ENCODE measurements at places on chromosomes 7 and 10.

GRCh38 chr7:84612981-84613681 lies 418.5 kb upstream of the SEMA3A start:
- no peak for DNase-seq

- no peak for DNase-seq
These were observed 4.8 kb downstream of the FGFR2 start for GRCh38 chr10:121593281-121594075.

- DNase-seq = no peak
These were observed 40.0 kb downstream of the HIF1AN start for GRCh38 chr10:100575585-100576281.

DNA sequence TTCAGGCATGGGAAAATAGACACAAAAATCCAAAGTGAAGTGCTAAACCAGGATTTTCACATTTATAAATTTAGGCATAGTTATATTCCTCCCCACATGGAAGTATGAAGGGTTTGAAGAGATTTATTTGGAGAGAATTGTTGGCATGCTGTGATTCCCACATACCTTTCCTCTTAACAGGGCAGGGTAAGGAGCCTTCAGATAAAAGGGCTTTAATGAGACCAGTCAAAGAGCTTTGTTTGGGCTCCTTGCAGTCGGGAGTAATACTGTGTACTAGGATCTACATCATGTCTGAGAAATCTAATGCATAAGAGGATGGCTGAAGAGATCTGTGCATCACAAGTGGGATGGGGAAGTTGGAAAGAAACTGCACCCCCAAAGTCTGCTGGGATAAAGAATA lies 140.8 kb upstream of the PTN start:
- no peak for DNase-seq

DNA sequence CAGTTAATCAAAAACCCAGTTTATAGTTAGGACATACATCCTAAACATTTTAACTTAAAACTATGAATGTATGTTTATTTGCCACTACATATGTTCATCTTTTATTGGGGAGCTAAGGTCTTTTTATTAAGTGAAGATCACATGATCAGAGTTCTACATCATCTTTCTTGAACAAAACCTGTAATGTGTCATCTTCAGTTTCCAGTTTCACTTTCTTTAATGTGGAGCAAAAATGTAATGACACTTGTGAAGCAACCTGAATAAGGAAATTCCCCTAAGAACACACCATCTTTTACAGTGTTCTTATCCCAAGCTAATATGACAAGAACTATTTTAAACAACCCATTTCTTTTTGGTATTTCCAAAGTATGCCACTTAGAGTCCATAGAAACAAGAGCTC lies 166.7 kb upstream of the BET1 start:
- DNase-seq = no peak

- no peak for DNase-seq
These were observed 231.6 kb downstream of the GRM8 start for GRCh38 chr7:127021019-127021738.

- DNase-seq = no peak
These were observed 37.8 kb upstream of the HIBADH start for GRCh38 chr7:27700501-27700900.

GRCh38 chr7:130304878-130305277 lies 11.9 kb downstream of the CPA4 start:
- no peak for DNase-seq

- no peak for DNase-seq
These were observed 6.8 kb downstream of the RSBN1L start for GRCh38 chr7:77702968-77703472.

GRCh38 chr10:3867454-3868270 lies 82.7 kb upstream of the KLF6 start:
- DNase-seq = no peak

- DNase-seq = peak; percentile 79
These were observed 103.8 kb upstream of the PPIF start for GRCh38 chr10:79243181-79244067.

- no peak for DNase-seq
These were observed 289.1 kb downstream of the FGFR2 start for GRCh38 chr10:121309164-121309563.

GRCh38 chr10:43753397-43754061 lies 104.8 kb upstream of the ZNF32 start:
- no peak for DNase-seq

DNA sequence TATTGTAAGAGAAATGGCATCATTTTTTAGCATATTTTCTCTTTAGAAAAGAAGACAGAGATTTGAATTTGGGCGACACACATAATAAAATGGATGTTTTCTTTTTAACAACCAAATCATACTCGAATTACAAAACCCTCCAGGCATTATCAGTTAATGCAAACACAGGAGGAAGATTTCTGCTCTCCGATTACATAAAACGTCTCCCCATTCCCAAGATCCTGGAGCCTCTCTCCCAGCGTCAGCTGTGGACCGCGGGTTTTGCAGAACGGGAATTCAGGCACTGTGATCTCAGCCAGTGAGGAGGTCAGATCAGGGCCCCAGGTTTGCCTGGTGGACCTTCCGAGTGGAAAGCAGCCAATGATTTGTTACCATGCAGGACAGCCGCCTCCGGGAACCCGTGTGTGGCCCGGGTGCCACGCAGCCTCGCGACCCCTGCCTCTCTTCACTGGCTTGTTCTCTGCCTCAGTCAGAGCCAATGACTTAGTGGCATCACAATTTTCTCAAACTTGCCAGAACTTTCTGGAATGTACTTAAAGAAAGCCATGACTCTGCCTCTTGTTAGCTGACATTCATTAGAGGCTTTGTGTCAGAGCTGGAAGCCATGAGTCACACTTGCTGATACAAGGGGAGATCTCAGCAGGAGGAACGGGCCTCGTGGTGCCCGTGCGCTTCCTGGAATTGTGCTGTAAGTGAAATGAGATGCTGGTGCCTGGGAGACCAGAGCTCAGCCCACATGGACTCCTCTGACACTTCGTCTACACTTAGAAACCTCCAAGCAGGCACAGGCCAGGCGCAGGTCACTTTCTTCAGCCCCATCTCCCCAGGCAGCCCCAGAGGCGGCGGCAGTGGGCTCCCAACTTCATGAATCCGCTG lies 246.1 kb downstream of the KLF6 start:
- no peak for DNase-seq

DNA sequence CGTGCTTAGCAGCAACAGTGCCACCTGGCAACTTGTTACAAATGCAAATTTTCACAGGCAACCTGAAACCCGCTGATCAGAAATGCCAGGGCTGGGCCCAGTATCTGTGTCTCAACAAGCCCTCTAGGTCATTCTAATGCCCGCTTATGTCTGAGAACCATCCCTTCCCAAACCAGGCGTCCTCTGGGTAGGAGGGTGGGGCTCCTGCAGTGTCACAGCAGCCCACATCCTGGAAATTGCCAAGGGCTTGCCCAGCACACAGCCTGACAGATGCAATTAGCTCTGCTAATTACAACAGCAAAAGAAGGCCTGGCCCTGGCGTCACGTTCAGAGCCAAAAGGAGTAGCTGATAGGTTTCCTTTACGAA lies 15.9 kb downstream of the ITPRIP start:
- DNase-seq = no peak

GRCh38 chr7:142476077-142476476 lies 218.2 kb upstream of the PRSS58 start:
- no peak for DNase-seq

GRCh38 chr10:131242007-131242406 lies 69.5 kb downstream of the TCERG1L start:
- DNase-seq = no peak

GRCh38 chr7:19663816-19664462 lies 44.9 kb downstream of the POLR1F start:
- peak; percentile 6 for DNase-seq

DNA sequence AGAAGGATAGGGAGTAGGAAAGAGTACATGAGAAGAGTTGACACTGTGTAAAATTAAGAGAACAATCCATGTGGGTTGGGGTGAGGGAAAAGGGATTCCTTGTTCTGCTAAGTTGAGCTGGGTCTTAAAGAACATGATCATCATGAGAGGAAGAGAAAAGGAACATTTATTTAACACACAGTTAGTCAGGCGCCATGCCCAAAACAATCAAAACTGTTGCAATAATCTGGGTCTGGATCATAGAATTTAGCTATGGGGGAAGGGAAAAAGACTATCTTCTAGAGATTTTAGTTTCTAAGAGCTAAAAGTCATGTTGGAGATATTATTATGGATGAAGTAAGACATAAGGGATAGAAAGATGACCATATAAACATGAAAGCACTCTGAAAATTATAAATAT lies 178.9 kb downstream of the SEM1 start:
- no peak for DNase-seq

- no peak for DNase-seq
These were observed 4.5 kb upstream of the MACROH2A2 start for GRCh38 chr10:70048030-70048723.

DNA sequence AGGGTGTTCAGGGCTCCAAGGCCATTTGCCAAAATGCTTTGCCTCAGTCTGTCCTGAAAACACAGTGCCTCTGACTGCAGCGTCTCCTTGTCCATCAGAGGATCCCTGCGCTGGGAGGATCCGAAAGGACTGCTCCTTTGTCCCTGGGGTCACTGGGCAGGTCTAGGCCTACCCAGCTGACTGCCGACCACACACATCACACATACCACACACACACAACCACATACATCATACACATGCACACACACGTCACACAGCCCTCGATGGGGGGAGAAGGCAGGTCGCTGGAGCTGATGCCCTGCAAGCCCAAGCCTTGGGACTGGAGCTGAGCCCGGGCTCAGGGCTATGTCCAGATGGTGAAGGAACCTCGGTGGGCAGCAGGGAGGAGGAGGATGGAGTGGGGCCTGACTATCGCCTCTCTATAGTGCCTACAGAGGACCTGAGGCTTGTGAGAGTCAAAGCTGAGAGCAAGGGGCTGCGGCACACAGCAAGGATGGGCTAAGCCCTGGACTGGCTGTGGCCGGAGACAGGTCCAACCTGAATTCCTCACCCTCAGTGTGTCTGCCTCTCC lies 29.1 kb downstream of the GPRIN2 start:
- DNase-seq = no peak

DNA sequence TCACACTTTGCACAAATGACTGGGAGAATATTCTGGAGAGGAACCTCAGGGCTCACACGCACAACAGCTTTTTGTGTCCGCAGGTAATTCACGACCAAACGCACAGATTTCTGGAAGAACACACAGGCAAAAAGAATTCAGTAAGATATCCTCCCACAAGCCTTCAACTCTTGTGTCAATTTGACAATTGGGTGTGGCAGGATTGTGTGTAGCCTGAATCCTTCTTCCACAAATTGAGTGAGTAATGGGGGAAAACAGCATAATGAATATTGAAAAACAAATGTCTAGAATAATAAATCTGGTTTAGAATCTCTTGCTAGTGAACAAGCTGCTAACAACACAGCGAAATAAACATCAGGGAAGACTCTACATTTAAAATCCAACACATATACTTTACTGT lies 125.6 kb downstream of the COBL start:
- no peak for DNase-seq

DNA sequence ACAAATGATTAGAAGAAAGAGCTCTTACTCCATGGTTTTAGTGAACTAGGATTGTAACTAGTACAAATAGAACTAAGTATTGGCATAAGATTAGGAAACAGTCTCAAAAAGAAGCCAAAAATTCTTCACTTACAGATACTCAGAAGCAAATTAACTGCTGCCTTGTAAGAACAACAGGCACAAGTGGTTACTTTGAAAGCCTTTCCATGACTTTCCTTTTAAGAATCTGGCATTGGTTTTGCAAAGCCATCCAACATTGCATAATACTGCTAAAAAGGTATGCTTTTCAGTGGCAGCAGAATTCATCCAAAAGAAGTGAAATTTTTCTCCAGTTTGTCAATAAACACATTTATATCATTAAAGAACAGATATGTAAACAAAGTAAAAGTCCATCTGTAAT lies 126.8 kb upstream of the ODAD2 start:
- no peak for DNase-seq

DNA sequence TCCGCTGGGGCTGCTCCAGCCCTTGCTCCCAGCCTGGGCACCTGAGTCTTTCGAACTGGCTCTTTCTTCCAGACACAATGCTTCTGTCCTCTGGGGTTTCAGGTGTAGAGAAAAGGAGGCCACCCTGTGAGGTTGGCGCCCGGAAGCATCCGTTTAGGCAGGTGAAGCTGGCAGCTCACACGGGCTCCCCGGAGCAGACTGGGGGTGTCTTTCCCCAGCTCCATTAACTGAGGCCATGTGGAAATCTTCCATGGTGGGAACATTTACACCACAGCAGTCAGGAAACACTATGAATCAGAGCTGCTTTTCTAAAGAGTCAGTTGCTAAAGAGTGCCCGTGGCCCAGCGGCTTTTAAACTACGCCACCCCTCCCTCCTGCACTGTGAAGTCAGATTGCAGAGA lies 29.2 kb downstream of the PRKAG2 start:
- DNase-seq = no peak

DNA sequence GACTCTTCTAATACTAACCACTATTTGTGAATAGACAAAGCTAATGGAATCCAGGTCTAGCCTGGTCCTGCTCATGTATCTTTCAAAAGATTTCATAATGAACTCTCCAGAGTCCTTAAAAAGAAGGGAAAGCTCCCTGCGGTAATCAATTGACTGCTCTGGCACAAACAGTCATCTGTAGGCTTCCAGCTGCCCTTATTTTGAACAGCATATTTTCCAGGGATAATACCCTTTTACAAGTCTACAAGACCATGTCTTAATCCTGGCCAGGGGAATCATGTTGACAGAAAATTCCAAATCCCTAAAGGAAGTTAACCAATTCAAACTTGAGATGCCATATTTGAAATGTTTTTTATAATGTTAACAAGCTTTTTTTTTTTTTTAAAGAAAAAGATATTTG lies 34.6 kb downstream of the ADAM12 start:
- no peak for DNase-seq

DNA sequence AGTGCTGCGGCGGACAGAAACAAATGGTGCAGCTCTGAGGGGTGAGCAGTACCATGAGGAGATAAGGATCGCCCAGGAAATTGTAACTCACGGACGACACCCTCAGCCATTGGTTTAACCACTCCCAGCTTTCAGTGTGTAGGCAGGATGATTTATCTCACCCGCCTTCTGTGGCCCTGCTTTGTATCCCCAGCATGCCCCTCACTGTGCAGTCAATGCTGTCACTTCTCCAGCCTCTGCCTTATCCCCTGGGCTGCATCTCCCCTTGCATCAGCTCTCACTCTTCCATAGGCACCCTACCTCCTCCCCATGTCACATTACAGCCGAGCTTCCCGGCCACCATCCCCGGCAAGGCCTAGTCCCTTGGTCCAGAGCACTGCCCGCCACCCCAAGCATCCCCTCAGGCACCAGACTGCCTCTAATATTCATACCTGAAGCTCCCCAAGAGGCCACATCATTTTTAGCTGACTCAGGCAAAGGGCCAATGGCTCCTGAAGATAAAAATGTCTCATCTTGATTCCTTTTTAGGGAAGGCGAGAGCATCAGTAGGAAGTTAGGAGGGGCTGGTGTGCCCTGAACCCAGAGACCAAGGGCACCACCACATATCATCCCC lies 77.1 kb downstream of the CARD11 start:
- DNase-seq = no peak

DNA sequence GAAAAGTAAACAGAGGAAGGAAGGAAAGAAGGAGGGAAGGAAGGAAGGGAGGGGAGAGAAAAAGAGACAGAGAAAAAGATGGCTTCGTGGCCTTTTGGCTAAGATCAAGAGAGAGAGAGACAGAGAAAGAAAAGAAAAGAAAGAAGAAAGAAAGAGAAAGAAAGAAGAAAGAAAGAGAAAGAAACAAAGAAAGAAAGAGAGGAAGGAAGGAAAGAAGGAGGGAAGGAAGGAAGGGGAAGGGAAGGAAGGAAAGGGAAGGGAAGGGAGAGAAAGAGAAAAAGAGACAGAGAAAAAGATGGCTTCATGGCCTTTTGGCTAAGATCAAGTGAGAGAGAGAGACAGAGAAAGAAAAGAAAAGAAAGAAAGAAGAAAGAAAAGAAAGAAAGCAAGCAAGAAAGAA lies 91.4 kb downstream of the PRLHR start:
- no peak for DNase-seq
